ENCODE measurements at places on chromosomes 5 and 9.
A peak's percentile ranks its signal among the peaks of the same experiment; 100 is the strongest.

- peak; percentile 94 for DNase-seq
These were observed 75.9 kb upstream of the PRR16 start for GRCh38 chr5:120388016-120388781.

DNA sequence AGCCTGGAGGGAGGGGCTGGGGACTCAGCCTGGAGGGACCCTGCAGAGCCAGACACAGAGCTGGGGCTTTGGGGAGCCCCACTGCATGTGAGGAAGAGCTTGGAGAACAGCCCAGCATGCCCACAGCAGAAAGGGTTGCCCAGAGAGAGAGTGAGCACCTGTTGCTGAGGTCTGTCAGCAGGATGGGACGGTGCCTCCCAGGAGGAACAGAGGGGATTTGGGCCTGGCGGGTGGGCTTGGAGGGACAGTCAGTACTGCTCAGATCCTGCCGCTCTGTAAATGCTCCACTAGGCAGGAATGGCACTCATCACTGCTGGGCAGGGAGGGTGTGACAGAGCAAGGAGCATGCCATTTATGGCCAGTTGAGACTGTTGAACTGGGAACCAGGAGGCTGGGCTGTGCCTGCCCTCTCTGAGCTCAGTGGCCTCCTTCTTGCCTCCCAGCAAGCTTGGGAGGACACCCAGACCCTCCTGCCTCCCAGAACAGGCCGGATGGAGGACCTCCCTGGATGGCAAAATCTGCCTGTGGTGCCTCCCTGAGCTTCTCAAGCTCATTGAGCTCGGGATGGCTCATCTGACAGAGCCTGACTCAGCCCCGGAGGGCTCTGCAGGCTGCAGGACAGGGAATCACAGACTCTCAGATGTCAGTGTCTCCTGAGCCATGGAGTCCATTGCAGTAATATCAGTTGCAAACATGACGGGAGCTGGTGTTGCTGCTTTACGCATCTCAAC lies 786 bp upstream of the HRCT1 start:
- DNase-seq = no peak

DNA sequence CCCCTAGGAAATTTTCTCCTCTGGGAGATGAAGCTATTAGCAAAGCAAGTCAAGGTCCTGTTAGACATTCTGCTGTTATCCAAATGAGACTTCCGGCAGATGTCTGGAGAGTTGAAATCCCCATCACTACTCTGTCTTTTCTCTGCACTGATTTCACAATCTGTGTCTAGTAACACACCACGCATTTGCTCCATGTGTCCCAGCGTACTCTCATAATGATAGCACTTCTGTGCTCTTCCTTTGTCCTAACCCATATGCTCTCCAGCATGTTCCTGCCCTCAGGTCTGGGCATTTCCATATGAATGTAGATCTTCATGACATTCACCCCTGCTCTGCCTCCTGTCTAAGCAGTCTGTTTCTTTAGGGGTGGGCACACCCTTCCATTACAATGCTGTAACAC lies 1949.0 kb upstream of the WWC1 start:
- no peak for DNase-seq

- DNase-seq = peak; percentile 80
These were observed 243.1 kb upstream of the RFX3 start for GRCh38 chr9:3768712-3769457.

GRCh38 chr5:86760661-86761060 lies 142.9 kb downstream of the COX7C start:
- no peak for DNase-seq

- DNase-seq = no peak
These were observed 143.2 kb upstream of the DMRT1 start for GRCh38 chr9:698276-698675.

GRCh38 chr9:134679616-134680392 lies 38.2 kb downstream of the COL5A1 start:
- DNase-seq = no peak

DNA sequence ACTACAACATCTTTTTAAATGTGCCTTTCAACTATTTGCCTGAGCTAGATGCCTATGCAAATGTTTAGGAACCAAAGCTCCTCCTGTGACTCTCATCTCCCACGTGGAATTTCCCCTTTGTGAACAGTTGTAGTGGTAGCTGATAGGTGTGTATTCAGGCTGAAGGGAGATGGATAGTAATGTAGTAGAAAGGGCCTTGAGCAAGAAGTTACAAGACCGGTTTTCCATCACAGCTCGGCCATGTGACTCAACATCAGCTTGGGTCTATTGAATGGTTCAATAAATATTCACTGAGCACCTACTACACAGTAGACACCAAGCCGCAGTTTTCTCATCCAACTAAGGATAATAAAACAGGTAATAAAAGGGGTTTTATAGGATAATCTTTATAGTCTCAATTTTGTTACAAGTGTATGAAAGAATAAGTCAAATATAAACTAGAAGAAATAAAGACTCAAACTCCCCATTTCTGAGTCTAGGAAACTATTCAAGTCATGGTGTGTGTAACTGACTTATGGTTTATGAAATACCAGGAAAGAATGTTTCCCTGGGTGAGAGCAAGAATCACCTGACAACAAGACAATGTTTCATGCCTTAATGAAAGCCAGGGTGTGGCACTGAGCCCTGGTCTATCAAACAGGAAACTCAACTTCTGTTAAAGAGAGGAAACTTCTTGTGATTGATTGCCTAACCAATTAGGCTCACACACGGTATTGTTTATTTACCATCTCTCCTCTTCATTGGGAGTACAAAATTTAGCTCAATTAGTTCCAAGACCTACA lies 187.1 kb upstream of the SPEF2 start:
- DNase-seq = no peak

GRCh38 chr5:10046676-10047075 lies 203.0 kb downstream of the ATPSCKMT start:
- no peak for DNase-seq

DNA sequence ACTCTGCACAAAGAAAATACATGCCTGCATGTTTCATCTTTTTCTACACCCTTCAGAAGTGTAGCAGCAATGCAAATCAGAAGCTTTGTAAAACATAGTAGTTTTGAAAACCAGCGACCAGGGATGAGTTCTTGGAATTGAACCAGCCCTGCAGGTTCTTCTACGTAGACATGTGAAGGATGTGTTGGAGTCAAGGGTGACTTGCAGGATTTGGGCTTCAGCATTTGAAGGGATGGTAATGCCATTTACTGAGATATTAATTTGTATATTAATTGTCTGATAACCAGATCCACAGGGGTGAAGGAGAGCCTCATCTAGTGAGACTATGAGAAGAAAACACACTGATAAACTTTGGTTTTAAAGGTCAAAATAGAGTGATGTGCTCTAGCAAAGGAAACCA lies 72.4 kb downstream of the KIAA1958 start:
- DNase-seq = no peak

- peak; percentile 63 for DNase-seq
These were observed 129.2 kb upstream of the ADRA1B start for GRCh38 chr5:159786901-159787691.

- no peak for DNase-seq
These were observed 68.0 kb upstream of the CTNNA1 start for GRCh38 chr5:138685193-138685745.

DNA sequence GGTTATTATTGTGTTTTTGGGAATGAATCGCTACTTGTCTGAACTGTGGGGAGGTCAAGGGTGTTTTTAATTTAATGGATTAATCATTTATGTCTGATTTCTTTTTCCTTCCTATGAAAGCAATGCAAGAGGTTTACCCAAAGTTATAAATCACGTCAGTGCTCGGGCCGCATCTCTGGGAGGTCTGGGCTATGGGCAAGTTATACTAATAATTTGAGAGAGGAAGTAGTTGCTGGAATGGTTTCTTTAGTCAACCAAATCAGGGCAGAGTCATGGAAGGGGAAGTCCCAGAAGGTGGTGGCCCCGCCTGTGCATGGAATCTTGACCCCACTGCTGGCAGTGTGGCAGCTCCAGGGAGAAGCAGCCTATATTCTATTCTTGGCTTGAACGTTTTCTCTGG lies 180.2 kb downstream of the HSPA4 start:
- no peak for DNase-seq

DNA sequence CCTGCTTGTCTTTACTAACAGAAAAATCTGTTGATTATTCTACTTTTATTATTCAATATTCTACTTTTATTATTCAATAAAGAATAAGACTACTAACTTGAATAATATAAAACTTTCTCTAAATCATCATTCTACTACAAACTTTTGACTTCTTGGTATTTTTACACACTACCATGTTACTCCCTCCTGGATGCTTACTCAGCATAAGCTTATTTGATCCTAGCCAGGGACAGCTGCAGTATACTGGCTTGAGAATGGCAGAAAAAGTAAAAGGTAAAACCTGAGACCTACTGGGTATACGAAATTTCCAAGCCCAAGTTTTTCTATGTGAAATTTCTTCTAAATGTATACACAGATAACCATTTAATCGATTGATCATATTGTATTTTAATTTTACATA lies 26.1 kb downstream of the PGGT1B start:
- DNase-seq = no peak

DNA sequence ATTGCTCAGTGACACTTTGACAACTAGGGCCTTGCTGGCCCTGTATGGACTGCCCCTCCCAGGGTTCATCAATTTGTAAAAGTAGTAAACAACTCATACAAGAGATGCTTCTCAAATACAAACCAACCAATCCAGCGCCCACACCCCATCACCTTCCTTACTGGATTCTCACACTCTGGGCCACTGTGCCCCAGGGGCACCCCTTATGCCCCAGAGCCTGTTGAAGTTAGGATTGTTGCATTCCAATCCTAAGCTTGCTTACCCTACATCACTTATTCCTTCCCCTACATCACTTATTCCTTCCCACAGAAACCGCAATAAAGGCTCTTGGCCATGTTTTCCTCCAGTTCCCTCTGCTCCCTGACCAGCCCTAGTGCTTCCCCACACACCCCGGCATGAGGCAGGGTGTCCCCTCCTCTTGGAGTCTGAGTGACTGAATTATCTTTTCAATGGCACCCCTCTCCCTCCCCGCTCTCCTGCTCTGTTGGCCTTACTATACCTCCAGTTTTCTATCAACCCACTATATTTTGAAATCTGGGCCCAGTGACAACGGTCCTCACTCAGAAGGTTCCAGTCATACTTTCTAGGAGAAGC lies 182.4 kb upstream of the S1PR3 start:
- no peak for DNase-seq

DNA sequence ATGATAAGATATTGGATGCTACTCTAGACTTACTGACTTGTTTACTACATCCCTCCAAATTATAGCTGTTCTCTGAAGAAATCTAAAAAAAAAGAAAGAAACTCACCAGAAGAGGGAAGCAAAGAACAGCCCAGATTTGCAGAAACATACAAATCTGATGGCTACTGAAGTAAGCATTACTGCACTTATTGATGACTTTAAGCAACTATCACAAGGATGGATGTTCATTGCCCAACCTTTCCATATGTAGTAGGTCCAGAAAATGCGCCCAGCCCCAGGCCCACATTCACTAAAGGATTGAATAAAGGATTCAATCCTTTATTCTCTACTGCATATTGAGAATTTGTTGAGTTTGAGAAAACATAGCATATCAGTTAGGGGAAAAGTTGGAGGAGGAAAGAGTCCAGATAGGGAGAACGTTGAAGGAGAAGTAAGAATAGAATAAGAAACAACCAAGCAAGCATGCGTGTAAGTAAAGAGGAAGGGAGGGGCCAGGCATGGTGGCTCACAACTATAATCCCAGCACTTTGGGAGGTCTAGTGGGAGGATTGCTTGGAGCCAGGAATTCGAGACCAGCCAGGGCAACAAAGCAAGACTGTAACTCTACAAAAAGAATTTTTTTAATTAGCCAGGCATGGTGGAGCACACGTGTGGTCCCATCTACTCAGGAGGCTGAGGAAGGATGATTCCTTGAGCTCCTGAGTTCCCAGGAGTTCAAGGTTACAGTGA lies 33.8 kb upstream of the DTWD2 start:
- DNase-seq = no peak

DNA sequence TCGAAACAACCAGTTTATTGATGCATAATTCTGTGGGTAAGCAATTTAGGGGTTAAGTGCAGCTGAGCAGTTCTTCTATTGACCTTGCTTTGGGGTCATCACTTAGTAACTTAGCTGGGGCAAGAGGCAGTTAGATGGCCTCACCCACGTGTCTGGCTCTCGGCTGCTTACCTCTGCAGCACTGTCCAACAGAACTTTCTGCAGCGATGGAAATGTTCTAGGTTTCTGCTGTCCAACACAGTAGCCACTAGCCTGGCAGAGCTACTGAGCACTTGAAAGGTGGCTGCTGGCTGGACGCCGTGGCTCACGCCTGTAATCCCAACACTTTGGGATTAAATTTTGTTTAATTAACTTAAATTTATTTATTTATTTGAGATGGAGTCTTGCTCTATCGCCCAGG lies 13.1 kb upstream of the URM1 start:
- no peak for DNase-seq

GRCh38 chr5:126364206-126364902 lies 58.9 kb upstream of the GRAMD2B start:
- no peak for DNase-seq

DNA sequence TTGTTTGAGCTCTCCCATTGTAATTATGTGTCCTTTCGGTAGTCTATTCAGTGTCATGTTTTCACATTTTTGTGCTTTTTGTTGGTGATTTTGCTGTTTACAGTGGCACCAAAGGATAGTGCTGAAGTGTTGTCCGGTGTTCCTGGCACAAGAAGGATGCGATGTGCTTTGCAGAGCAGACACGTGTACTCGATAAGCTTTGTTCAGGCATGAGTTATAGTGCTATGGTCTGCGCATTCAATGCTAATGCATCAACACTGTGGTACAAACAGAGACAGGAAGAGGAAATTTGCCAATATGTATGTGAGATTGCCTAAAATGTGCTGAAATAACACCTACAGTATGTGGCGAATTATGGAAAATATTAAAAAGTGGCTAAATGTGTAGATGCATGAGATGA lies 913.4 kb upstream of the ACO1 start:
- no peak for DNase-seq
